ENCODE measurements at places on chromosomes 12 and 14.

DNA sequence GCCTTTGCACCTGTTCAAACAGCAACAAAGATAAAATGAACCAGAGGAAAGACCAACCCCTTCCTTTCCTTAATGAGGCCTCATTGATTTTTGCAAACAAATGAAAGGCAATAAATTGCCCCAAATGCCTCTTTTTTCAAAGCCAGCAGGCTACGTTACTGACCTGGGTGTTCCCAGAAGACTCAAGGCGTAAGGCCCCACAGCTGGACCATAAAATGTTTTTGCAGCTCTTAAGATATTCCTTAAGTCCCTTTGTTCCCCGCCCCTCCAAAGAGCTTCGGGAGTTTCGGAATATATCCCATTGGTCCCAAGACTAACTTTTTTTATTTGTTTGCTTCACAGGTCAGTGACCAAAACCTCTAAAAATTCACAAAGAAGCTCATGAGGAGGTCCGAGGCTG, 462.9 kb upstream of the PRICKLE1 start:
- DNase-seq, result no peak

GRCh38 chr12:79183003-79183402, 318.4 kb downstream of the SYT1 start:
- no peak for DNase-seq

DNA sequence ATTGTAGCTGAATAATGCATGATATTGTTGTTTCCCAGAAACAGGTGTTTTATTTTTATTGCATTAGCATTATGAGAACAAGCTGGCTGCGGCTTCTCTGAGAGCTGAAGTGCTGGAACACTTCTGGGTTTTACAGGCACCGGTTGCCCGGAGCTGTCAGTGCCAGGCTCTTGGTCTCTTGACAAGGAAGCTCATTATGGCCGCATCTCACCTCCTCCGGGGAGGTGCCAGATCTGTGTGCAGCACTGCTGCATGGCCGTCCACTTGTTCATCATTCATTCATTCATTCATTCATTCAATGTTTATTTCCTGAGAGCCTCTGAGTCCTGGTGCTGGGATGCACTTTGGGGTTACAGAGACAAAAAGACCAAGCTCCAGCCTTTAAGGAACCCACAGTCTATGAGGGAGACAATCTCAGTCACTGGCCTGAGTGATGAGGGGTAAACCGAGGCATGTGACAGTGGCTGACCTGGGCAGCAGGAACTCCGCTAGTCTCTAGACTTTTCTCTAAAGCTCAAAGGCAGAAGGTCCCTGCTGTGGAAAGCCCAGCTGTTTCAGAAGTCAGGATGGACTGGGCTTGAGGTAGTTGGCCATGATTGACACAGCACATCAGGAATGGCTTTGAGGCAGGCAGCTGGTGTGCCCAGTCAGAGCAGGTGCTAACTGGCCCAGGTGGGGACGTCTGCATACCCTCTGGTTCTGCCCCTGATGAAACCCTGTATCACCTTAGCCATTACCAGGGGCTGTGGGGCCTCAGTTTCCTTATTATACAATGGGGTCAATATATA, 181.0 kb downstream of the ADGRD1 start:
- DNase-seq, result no peak

DNA sequence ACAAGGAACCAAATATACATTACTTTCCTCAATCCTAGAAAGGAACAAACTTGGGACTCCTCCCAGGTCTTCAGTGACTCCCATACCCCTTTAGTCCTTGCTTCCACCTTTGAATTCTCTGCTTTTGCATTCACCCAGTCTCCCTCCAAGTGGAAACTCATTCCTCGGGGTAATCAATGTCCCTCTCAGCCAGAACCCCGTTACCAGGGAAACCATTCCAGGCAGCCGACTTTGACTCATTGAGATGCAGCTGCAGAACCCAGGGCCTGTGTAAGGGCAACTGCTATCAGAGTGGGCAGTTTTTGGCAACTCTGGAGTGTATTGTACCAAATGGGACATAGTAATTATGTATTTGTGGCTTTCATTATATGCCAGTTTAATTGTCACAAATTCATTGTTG, 186.2 kb downstream of the NRXN3 start:
- DNase-seq, result no peak

GRCh38 chr14:30016002-30016401, 88.4 kb upstream of the PRKD1 start:
- peak; percentile 38 for DNase-seq

Measured in muscle of arm (tissue), 14 donors.